CD4-positive, alpha-beta T cell treated with Interleukin-17A for 4 hours (primary cell): ENCODE measurements at places on chromosomes 16 and 17.

- no peak for DNase-seq
Observed at GRCh38 chr17:27947005-27947406, 53.8 kb upstream of the LYRM9 start.

GRCh38 chr17:62854098-62854680, 46.1 kb upstream of the MARCHF10 start:
- no peak for DNase-seq

DNA sequence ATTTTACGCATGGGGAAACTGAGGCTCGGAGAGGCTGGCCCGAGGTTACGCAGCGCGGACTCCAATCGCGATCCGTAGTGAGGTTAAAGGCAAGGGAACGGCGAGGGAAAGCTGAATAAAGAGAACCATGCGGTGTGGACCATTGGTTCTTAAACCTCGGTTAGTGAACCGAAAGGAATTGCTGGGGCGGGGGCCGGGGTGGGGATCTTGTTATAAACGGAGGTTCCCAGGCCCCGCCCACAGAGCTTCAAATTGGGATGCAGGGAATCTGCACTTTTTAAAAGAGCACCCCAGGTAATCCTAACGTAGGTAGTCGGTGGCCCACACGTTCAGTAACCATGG, 524 bp downstream of the IQCK start:
- DNase-seq: peak; percentile 12

GRCh38 chr16:25089351-25089750, 22.2 kb upstream of the LCMT1 start:
- no peak for DNase-seq

DNA sequence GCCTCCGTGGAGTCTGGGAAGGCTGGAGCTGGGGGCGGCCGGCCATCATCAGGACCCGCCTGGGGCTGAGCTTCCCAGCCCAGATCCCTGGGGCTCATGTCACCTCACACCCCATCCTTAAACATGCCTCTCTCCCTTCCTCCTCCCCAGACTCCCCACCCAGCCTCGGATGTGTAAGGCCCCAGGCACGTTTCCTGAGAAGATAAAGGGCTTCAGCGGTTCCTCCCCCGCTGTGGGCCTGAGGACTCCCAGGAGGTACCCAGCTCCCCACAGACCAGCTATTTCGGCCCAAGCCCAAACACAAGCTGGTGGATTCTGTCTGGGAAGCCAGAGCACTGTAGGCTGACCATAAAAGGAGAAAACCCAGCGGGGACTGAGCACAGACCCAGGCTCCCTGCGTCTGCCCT, 49.2 kb downstream of the MYH11 start:
- no peak for DNase-seq
